ENCODE measurements at places on chromosomes 16 and 17. TPM values are rescaled to one million over a fixed set of nuclear protein-coding genes. Genes with fewer than 3 reads are reported as not detected.

DNA sequence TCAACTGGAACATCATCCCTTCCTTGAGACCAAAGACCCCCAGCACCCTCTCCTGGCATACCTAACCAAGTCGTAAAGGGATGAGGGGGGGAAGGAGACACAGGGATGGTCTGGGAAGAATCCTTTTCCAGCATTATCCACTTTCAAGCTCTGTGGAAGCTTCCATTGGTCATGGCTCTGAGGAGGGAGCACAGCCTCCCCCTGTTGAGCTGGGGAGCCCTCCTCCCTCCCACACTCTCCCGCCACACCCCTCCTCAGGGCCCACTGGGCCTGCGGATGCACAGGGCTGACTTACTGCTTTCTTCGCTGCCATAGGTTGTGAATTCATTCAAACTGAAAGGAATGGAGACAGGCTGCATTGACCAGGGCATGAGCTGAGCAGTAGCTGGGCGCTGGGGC is 12.4 kb downstream of the CSF3 start:
- no peak for DNase-seq

The UMOD gene
- total RNA-seq: 0.60 TPM

GRCh38 chr17:3033741-3034577 is 29.4 kb downstream of the OR1D5 start:
- no peak for DNase-seq

The FGF11 gene
- 2.7 TPM for total RNA-seq

DNA sequence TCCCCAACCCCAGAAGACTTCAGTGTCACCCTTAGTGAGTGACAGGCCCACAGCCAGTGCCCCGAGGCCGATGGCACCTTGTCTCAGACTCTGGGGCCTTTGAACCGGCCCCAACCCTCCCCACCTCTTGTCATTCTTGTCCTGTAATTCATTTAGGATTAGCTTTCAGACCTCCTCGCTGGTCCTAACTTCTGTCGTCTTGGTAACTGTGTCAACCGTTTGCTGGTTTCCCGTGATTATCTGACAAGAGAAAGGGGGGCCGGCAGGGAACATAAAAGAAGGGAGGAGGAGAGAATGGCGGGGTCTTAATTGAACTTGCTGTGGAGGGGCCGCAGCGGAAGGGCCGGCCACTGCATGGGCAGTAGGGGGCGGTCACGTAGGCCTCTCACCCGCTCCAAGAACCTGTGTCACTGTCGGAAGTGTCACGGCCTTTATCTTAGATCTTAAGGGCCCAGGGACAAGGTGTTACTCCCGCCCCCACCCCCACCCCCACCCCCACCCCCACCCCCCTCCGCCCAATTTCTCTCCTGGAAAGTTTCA is 46.5 kb upstream of the GSE1 start:
- no peak for DNase-seq

- no peak for DNase-seq
Observed at GRCh38 chr17:34067011-34067410, 188.1 kb upstream of the CCL2 start.

The POLR2A gene
- 133 TPM for total RNA-seq

The PRSS8 gene
- total RNA-seq: 312 TPM

DNA sequence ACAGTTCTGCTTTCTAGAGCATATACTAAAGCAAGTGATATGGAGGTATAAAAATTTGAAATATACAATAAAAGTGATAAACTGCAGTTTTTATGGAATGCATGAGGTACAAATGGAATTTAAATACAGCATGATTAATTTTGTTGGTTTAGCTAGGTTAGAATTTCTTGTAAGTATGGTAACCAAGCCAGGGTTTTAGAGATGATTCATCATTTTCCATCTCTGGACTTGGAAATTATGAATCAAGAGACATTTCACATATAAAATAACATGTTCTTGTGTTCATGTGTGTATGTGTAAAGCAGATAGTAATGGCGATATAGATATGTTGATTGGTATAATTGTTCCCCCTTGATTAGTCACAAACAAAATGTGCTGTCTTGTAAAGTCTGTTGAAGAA is 1219.8 kb downstream of the CDH8 start:
- DNase-seq: no peak

DNA sequence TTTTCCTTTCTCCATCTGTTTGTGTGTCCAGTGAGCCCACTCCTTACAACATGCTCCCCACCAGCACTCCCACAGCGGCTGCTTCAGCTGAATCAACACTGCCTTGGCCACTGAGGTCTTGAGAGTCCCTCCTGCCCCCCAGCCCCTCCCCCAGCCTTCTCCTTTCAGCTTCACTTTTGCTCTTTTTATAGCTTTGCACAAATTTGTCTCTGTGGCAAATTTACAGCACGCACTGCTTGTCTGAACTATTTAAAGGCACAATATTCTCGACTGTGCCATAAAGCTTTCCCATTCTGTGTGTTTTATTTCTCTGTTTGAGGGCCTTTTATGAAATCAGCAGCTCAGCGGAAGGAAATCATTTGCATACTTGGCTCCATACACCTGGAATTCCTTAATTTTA is 579.3 kb downstream of the TOX3 start:
- DNase-seq: no peak

DNA sequence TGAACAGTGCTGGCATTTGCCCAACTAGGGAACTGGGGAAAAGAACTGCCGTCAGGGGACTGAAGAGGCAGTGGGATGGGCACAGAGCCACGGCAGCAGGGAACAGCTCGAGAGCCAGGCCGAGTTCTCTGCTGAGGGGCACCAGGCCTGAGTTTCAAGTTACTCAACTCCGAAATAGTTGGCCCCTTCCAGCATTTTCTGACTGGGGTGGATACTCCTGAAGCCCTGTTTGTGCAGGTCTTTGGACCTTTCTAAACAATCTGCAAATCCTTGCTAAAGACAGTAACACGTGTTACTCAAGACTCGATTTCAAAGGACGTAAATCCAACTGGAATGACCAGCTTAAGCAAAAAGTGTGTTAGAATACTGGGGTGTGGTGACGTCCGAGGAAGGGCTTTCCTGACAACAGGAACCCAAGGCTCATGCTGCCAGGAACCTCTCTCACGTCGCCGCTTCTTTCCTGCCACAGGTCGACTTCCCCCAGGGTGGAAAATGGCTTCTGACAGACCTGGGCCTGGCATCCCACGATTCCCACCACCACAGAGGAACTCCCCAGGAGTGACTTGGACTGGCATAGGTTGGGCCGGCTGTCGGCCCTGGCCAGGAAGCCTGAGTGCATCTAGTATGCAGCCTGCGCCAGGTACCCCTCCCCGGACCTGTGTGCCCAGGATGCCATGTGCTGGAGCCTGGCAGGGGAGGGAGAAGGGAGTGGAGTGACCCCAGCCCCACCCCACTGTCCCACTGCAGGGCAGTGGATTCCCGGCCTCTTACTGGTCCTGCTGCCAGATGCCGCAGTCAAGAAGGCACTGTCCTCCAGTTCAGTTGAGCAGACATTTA is 71.9 kb downstream of the N4BP1 start:
- peak; percentile 38 for DNase-seq

The SLC12A3 gene
- total RNA-seq: 0.20 TPM

DNA sequence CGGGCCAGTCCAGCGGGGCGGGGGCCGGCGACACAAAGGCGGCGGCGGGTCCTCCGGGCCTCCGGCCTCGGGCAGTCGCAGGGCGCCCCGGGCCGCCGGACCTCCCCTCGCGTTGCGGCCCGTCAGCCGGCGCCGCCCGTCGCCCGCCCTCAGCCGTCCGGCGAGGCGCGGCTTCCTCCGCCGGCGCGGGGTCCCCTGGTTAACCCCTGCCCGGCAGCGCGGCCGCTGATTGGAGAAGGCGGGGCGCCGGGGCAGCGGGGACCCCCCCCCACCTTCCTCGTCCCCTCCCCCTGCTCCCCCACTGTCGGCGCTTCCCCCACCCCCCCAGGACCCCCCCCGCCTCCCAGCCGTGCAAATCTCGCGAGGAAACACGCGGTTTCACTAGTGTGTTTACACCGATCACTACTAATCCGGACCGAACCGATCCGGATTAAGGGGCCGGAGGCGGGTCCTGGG is at the start of gene TLK2:
TLK2 (plus strand) TSS at position 402 of the 456 bp plus-strand sequence. CDS start 2,301 bp downstream, outside the sequence.
- DNase-seq: peak; percentile 68

The LRRC36 gene
- 2.1 TPM for total RNA-seq

The ADAD2 gene
- 0.60 TPM for total RNA-seq

DNA sequence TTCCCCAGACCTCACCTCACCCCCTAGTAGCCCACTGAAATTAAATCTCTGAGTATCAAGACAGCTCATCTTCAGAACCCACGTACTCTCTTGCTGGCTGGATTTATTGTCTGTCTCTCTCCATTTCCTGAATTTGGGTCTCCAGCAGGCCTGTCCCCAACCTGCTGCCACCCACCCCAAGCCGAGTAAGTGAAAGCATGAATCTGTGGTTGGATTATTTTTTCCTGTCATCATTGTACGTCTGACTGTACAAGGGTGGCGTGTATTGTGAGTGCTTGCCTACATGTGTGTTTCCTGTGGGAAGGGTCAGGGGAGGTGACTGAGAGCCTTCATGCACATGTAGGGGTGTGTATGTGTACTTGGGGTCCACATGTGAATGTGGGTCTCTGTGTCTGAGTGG is 5.4 kb downstream of the TNP2 start:
- no peak for DNase-seq

DNA sequence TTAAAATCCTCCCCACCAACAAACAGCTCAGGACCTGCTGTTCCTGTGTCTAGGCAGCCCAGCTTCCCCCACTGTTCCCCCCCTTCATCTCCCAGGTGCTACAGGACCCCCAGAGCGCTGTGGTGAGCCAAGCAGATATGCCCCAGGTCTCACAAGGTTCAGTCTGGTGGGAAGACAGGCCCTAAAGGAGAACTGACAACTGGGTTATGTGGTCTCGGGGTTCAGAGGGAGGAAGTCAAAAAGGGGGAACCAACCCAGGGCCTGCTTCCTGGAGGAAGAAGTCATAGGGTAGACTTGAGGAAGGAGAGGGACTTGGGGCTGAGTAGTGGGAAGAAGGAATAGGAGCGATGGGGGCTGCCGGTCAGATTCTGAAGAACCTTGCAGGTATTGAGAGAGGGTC is 2.6 kb downstream of the RIPOR1 start:
- no peak for DNase-seq

DNA sequence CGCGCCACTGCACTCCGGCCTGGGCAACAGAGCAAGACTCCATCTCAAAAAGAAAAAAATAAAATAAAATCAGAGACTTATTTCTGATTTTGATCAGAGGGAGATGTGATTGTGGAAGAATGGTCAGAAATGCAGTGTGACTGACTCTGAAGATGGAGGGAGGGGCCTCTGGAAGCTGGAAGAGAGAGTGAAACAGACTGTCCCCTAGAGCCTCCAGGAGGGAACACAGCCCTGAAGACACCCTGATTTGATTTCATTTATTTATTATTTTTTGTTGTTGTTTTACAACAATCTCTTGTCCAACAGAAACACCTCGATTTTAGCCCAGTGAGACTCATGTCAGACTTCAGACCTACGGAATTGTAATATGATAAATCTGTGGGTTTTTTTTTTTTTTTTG is 26.1 kb downstream of the BCL7C start:
- no peak for DNase-seq

The LPO gene
- total RNA-seq: not detected

GRCh38 chr16:81547194-81547938 is 102.8 kb downstream of the CMIP start:
- DNase-seq: no peak

GRCh38 chr16:24734382-24734781 is 4.9 kb downstream of the TNRC6A start:
- DNase-seq: no peak

The RMI2 gene
- 4.4 TPM for total RNA-seq

The KRT36 gene
- total RNA-seq: not detected

The TMUB2 gene
- total RNA-seq: 49.4 TPM

DNA sequence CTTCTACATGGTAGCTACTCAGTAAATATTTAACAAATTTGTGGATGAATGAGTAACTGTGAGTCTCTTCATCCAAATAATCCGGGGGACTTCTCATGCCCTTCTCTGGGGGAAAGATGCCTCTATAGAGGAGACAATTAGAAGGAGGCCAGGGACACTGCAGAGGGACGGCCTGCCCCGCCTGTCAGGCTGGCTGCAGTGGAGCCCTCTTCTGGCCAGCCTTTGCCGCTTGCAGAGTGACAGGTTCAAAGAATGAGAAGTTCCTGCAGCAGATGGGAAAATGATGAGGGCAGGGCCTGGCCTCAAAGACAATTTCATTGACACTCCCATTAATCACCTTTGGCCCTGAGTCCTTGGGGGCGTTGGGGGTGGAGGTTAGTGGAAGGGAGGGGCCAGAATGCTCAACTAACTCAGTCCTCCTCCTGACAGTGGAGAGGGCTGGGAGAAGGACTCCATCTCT is 339.0 kb downstream of the MAF start:
- peak; percentile 34 for DNase-seq

DNA sequence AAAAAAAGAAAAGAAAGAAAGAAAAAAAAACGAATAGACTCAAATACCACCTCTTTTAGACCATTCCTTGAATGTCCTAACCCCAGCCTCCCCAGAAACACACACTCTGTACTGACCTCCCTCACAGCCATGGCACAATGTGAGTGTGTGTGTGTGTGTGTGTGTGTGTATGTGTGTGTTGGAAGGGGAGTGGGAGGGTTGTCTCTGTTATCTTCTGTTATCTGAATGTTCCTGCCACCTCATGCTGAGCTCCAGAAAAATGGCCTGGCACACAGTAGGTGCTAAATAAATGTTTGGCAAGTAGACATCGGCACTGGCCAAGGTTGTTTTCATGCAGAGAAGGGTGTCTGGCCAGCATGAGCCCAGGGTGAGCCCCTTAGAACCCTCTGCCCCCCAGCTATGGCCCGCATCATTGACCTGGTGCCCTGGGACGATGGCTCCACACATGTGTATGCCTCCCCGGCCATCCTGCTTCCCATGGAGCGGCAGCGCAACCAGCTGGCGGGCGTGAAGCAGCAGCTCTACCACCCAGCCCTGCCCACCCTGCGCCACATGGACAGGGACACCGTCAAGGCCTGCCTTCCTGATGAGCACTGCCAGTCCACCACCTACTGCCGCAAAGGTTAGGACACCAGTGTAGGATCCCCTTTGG is 6.6 kb upstream of the CNGB1 start:
- no peak for DNase-seq

GRCh38 chr16:83901101-83901500 is 2.2 kb downstream of the MLYCD start:
- no peak for DNase-seq

The CSH2 gene
- not detected for total RNA-seq

- DNase-seq: no peak
Observed at GRCh38 chr17:81112450-81112849, 52.9 kb upstream of the PVALEF start.

- DNase-seq: no peak
Observed at GRCh38 chr16:85755929-85756768, 5.3 kb upstream of the C16orf74 start.

GRCh38 chr17:70239391-70239826 is 70.1 kb downstream of the KCNJ2 start:
- DNase-seq: no peak

The GAS2L2 gene
- total RNA-seq: not detected

DNA sequence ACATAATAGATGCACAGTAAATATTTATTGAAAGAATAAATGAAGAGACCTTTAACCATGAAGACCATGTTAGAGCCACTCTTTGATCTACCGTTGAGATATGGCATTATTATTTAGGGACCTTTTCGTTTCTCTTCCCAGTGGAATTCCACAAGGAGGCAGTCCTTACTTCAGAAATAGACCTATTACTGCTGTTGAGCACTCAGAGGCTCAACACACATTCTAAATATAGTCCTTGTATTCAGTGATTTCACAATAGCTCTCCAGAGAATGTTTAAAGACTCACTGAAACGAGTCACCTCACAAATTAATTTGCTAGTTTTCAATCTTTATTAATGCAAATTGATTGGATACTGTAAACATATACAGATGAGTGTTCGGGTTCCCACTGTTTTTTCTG is 603.8 kb downstream of the CDH8 start:
- DNase-seq: no peak

The SMIM36 gene
- total RNA-seq: not detected

GRCh38 chr16:57284952-57285363 is 486 bp upstream of the PLLP start:
- no peak for DNase-seq

GRCh38 chr17:8012996-8013640 is 10.7 kb downstream of the GUCY2D start:
- DNase-seq: no peak

Data from mucosa of gallbladder (tissue), 1 donor.